H54 (cell line): ENCODE measurements at places on chromosomes 2 and 18.

- no peak for DNase-seq
These were observed 114.0 kb upstream of the SLC39A10 start for GRCh38 chr2:195543063-195543462.

- peak; percentile 60 for DNase-seq
These were observed 48.0 kb downstream of the BCL2L11 start for GRCh38 chr2:111168528-111169239.

DNA sequence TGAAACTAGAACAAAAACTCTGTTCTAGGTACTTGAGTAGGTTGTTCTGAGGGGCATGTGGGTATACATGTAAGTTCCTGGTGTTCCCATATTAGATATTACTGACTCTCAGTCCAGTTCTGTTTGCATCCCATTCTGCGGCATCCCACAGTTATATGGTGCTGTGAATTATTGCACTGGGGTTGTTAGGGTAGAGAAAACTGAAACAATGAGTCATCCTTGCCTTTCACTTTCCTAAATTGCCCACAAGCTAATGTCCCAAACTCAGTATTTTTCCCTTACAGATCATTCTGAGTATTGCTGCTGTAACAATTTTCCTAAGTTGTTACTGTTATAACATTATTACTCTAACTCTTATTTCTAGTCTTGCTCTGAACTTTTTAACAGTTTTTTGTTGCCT, 3.0 kb downstream of the WDR75 start:
- DNase-seq = no peak

DNA sequence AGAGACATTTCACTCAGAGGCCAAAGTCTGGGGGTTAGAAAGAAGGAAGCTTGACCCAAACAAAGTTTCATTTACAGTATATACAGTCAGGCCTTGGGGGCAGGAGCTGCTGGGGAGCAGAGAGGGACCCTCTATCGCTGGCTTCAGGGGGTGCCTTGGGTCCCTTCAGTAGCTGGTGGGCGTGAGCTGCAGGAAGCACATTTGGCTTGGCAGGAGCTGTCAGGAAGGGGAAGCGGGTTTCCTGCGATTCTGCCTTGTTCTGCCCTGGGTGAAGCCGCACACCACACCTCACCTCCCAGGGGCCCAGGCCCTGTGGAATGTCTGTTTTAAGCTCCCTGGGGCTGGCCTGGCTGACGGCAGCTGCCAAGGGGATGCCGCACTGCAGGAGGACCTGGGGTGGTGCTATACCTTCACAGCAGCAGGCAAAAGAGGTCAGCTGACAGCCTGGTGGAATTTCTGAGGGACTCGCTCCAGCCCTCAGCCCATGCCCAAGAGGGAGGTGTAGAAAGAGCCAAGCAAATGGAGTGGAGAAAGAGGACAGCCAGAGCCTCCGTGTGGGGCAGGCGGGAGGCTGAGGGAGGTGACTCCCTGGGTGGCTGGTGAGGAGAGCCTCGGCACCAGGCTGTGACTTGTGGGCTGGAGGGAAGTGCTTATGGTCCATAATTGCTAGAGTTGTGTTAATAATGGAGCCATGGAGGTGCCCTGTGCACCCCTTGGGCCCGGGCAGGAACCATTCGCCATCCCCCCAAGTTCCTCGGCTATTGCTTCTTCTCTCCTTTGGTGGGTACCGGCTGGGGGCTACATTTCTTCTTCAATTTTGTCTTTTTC, 43.9 kb downstream of the PSD4 start:
- DNase-seq = no peak

DNA sequence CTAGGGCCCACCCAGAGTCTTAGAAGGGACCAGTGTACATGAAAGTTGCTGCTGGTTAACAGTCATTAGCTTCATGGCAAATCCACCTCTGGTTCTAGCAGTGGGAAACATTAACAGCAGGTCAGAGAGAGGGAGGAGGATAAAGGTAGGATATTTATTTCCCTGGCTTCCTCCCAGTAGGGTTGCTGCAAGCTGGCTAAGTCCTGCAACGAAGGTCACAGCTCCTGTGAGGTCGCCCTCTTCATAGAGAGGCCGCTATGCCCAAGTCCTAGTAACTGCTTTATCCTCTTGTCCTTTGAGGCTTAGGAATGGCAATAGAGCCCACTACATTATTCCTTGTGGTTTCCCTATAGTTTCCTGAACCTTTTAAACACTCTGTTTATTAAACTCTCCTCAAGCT, 84.0 kb upstream of the ACSL3 start:
- no peak for DNase-seq

- no peak for DNase-seq
These were observed 61.1 kb downstream of the FMNL2 start for GRCh38 chr2:152396051-152396511.

DNA sequence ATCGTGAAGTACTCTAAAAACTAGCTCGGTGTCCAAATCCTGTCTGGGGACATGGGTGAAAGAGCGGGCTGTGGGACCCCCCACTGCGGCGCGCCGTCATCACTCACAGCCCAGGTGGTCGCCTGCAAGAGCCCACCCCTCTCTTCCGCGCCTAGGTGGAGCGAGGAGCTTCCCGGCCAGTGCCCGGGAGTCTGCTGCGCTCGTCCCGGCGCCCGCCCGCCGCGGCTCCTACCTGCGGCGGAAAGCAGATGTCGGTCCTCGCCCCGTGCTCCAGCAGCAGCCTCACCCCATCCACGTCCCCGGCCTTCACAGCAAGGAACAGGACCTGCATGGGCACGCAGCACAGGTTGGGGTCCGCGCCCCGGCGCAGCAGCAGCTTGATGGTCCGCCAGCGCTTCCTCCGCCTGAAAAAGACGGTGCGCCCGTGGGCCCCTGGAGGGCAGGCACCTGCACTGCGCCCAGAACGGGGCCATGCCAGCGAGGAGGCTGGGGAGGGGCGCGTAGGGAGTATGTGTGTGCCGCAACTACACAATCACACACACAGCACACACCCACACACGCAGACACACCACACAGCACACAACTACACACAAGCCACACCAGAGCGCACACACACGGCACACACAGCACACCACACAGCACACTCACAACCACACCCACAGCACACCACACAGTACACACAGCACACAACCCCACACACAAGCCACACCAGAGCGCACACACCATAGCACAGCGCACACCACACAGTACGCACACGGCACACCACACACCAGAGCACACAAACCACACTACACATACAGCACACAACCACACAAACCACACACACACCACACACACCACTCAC, 37.4 kb downstream of the ANKMY1 start:
- DNase-seq = no peak

DNA sequence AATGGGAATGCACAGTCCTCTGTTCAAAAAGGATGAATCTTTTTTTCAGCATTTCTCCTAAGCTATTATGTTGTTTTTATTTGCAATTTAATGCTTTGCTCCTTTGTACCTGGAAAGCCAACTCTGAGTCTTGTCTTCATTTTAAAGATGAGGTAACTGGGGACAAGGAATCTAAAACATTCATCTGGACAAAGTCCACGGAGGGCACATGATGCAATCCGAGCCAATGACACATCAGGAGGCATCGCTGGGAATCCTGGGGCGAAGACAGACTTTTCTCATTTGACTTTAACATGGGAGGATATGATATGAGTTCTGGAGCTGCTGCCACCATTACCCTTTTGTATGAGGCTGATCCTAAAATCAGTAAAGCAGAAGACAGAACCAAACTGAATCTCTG, 116.5 kb upstream of the REG3G start:
- DNase-seq = no peak

- no peak for DNase-seq
These were observed 78.2 kb upstream of the UGP2 start for GRCh38 chr2:63763391-63763941.

GRCh38 chr18:5693699-5694294, 150.0 kb upstream of the EPB41L3 start:
- no peak for DNase-seq

DNA sequence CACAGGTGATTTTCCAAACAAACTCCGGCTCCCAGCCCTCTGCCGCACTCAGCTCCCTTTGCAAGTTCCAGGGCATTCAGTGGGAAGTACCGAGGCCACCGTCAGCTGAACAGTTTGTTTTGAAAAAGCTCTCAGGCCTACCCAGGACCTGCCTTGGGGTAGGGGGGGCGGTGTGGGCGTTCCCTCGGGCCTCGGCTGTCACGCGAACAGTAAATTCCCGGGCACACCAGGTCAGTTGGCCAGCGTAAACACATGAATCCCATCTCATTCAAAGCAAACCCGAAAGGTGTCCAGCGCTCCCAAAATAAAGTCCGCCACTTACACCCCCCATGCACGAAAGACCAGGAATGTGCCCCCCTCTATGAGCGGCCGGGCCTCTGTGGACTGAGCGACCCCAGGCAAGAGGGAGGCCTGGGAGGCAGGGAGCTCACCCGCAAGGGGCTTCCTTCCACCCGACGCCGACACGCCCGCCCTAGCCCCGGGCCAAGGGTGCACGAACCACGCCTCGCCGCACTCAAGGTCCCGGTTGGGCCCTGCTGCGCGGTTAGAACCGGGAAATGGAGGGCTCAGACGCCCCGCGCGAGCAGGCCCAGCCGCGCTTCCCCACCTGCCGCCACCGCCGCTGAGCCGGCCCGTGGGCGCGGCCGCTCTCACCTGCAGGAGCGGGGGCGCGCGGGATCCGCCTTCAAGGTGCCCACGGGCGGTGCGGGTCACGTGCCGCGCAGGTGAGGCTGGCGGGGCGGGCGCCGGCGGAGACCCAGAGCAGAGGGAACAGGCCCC, at the start of gene WDSUB1:
Gene WDSUB1 (minus strand): TSS at position 775 of the 780 bp plus-strand sequence. CDS start 3,634 bp downstream, outside the sequence.
- DNase-seq = peak; percentile 37

DNA sequence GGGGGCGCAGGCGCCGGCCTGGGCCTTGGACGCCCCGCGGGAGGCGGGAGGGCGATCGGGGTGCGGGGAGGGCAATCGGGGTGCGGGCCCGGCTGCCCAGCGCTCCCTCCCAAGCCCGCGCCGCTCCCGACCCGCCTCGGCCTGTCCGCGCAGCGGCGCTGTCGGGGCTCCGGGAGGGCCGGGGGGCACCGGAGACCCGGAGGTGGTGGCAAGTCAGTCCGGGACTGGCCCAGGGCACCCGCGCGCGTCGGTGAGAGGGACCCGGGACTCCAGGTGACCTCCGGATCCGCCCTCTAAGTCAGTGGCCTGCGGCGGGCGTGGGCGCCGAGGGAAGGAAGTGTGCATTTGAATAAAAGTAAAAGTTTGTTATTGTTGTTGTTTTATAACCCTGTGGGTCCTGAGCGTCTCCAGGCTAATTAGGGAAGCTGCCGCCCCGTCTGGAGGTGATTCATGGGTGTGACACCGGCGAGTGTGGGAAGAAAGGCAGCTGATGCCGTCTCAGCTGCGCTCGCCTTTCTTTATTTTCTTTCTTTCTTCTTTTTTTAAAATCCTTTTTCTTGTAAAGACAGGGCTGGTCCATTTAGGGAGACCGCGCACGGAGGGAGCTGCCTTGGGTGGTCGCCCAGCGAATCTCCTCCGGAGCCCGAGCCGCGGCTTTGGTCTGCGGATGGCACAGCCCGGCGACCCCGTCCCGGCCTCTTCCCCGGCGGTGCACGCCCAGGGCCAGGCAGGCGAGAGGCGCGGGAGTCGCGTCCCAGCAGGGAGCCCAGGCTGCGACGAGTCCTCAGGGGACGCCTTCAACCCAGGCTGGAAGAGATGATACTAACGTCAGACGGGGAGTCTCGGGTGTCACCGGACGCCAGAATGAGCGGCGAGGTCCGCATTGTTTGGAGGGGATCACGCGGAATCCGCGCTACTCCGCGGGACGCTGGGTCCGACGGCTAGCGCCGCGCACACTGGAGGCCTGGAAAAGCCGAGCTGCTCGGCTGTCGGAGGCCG, 627 bp upstream of the CRACDL start:
- no peak for DNase-seq

GRCh38 chr2:152134488-152135280, 35.8 kb upstream of the CACNB4 start:
- DNase-seq = no peak

DNA sequence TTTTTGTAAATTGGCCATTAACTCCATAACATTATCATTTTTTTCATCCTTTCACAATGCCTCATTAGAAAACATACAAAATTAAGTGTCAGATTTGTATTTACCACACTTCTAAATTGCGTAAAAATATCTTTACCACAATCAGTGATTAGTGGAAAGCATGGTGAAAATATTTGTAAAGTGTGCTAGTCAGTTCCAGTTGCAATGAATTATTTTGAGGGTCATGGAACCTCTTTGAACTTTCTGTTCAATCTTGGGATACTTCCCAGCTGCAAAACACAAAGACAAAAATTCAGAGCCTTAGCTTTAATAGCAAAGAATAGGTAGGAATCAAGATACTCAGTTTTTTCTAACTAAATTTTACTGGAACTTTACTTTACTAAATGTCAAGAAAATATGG, 4.0 kb upstream of the COL3A1 start:
- DNase-seq = no peak

DNA sequence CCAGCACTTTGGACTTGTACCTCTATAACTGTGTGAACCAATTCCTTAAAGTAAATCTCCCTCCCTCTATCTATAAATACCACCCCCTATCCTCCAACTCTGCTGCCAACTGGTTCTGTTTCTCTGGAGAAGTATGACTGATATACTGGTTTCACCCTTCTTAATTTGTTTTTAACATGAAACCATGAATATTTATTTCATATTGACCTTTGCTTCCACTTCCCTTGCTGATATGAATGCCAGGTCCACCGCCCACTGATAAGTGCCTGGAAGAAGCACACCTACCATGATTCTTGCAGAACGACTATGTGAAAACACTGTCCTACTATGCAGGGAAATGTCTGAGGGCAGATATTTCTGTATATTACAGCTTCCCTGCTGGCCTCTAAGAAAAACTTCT, 131.6 kb downstream of the GAREM1 start:
- DNase-seq = no peak

GRCh38 chr2:200470230-200470629, 39.6 kb downstream of the KCTD18 start:
- DNase-seq = no peak

GRCh38 chr2:58594175-58594574, 353.1 kb upstream of the FANCL start:
- peak; percentile 10 for DNase-seq

DNA sequence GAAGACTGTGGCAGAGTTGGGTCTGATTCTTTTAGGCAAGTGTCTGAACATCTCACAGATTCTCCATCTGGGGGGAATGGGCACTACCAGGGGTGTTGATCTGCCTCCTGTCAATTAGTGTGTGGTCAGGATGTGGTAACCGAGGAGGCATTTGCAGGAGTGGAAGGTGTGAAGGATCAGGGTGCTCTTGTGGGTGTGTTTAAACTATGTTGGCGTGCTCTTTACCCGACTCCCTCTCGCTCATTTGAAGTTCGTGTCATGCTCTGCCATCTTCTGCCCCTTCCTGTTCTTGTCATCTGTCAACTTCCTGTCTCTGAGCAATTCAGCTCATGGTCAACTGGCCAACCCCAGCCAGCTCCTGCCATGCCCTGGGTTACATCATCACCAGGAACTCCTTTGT, 107.9 kb downstream of the RTN4 start:
- DNase-seq = no peak

GRCh38 chr2:233285921-233286320, 21.7 kb upstream of the SAG start:
- no peak for DNase-seq

GRCh38 chr2:230220347-230220969, 674 bp upstream of the SP110 start:
- no peak for DNase-seq

DNA sequence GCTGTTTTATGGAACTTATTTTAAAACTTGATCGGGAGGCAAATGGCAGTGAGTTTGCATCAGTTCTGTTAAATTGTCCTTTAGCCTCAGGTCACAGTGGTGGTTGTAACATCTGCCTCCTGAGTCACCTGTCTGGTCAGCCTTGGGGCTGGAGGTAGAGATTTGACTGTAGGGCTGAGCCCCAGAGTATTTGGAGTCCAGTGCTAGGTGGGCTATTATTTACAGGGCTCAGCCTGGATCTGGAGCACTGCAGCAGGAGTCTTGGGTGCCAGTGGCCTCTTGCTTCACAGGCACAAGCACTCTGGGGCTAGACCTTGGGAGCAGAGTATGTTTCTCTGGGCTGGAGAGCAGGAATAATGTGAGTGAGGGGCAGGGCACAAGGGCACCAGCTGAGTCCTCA, 32.8 kb downstream of the TCF7L1 start:
- DNase-seq = no peak
